ENCODE measurements at places on chromosomes 1 and 21. TPM values are rescaled to one million over a fixed set of nuclear protein-coding genes. Genes with fewer than 3 reads are reported as not detected.

Gene UMODL1
- 0.54 TPM for total RNA-seq

Gene TNFRSF14
- total RNA-seq: 158 TPM

Gene HUNK
- not detected for total RNA-seq

Gene LENEP
- not detected for total RNA-seq

Gene RSRP1
- 472 TPM for total RNA-seq

Gene NIBAN1
- total RNA-seq: 10.3 TPM

Gene NTMT2
- total RNA-seq: not detected

Gene PTPRF
- total RNA-seq: 0.11 TPM

Gene BCAN
- total RNA-seq: not detected

Gene TAL1
- not detected for total RNA-seq

Gene SELENOF
- total RNA-seq: 78.6 TPM

Gene EDARADD
- 1.2 TPM for total RNA-seq

Gene TEX38
- not detected for total RNA-seq

Gene C1orf141
- total RNA-seq: not detected

Gene AVPR1B
- not detected for total RNA-seq

Gene GOLT1A
- total RNA-seq: not detected

Gene PTPRU
- total RNA-seq: 0.25 TPM

Gene ACKR1
- not detected for total RNA-seq

Gene TRAF3IP3
- 230 TPM for total RNA-seq

Gene DYRK3
- total RNA-seq: 0.94 TPM

Gene ETV3L
- not detected for total RNA-seq
